AG08396 (cell line): ENCODE measurements at places on chromosomes 12 and 14.

DNA sequence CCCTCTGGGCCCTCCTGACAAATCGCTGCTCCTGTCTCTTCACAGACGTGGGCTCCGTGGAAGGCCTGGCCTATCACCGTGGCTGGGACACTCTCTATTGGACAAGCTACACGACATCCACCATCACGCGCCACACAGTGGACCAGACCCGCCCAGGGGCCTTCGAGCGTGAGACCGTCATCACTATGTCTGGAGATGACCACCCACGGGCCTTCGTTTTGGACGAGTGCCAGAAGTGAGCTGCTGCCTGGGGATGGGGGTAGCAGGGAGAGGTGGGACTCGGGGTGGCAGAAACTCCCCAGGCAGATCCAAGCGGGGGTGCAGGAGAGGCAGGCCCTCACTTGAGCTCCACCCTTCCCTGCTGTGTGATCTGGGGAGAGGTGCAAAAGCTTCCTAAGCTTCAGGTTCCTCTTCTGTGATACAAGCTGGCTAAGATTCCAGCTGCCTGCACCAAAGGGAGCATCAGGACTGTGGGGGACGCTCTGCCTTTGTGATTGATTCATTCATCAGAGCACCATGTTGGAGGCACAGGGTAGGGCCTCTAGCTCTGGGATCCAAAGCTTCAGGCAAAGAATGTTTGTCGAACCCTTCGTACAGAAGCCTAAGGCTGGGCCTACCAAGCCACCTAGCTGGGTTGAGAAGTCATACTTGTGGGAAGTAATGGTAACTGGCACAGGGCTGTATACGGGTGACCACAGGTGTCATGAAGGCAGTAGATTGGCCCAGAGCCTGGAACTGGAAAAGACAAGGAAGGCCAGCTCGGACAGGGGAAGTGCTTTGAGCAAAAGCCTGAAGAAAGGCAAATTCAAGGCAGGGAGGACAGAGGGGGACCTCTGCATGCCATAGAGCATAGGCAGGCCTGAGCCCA, 29.1 kb upstream of the NXPH4 start:
- DNase-seq: no peak

GRCh38 chr12:28799348-28799747, 349.7 kb upstream of the FAR2 start:
- no peak for DNase-seq

- no peak for DNase-seq
Observed at GRCh38 chr12:61521258-61521657, 738.9 kb upstream of the USP15 start.

DNA sequence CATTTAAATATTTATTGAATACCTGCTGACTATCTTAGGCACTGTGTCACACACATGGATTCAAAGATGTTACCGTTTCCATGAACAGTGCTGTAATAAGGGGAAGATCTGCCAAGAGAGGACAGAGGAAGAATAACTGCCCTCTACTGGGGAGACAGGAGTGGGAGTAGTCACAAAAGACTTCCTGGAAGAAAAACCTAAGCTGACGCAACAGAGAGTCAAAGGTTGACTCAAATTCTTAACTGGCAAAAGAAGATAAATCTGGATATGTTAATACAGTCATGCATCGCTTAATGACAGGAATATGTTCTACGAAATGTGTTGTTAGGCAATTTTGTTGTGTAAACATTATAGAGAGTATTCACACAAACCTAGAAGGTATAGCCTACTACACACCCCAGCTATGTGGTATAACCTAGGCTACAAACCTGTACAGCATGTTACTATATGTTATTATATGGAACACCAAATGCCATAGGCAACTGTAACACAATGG, 51.5 kb downstream of the DCAF5 start:
- DNase-seq: peak; percentile 32

DNA sequence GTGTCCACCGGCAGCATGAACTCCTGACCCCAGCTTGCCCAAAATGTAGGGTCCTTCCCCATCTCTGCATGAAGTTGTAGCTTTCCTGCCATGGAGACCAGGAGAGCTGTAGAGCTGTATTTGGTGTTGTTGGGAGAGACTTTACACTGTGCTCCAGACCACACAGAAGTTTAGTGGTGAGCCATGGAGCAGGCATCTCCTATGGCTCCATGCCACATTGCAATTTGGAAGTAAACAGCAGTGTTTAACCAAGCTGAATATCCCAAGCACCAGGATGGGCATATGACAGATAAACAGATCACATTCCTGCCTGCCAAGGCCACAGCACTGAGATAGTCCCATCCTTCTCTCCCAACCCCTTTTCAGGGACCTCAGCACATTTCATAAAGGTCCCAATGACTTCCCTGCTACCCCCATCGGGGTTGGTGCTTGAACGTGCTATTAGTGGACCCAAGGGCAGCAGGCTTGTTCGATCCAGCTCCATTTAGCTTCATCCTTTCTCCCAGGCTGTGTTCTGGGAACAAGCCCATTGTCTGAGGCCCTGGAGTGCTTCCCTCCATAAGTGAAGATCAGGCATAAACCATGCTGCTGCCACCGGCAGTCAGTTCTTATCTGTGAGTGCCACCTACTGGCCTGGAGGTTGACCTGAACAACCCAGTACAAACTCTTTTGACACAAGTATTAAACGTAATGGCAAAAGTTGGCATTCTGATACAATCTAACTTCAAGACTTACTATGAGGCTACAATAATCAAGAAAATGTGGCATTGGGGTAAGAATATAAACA, 172.3 kb upstream of the ATXN7L3B start:
- DNase-seq: peak; percentile 60

DNA sequence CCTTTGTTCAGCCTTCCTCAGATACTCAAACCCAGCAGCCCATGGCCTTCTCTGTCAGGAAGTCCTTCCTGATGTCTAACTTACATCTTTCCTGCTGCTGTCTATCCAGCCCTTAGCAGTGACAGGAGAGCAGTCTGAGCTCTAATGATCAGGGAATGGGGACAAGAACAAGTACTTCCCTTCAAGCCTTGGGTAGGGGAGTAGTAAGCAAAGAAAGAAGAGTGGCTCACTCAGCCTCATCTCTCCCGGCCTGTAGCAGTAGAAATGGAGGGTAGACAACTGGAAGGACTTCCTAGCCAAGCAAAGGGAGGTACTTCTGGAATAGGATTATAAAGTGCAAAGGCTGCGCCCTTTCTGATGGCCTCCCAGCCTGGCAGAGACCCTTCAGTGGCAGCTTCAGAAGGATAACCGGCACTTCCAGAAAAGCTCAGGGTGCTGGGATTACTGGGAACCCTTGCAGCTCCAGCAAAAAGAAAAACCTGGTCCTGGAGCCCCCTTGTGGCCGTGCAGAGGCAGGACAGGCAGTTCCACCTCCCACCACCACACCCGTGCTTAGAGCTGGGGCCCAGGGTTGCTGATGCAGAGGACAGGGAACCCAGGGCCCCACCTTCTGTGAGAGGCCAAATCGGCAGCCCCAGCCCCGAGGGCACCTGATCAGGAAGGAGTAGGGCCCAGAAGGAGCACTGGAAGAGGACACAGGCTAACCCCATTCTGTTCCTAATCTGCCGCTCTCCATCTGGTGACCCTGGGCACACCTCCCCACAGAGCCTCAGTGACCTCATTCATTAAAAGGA, 12.4 kb upstream of the SMUG1 start:
- DNase-seq: peak; percentile 81

- DNase-seq: no peak
Observed at GRCh38 chr12:76276499-76277151, 71.6 kb downstream of the BBS10 start.

- peak; percentile 25 for DNase-seq
Observed at GRCh38 chr14:77761205-77761931, 412 bp upstream of the SNW1 start.

GRCh38 chr12:47097276-47097896, 17.6 kb upstream of the AMIGO2 start:
- DNase-seq: no peak

GRCh38 chr14:66649498-66649897, 141.6 kb downstream of the GPHN start:
- DNase-seq: no peak

GRCh38 chr14:37545174-37545573, 49.9 kb downstream of the FOXA1 start:
- DNase-seq: no peak

- peak; percentile 7 for DNase-seq
Observed at GRCh38 chr12:115801871-115802270, 475.6 kb downstream of the MED13L start.

DNA sequence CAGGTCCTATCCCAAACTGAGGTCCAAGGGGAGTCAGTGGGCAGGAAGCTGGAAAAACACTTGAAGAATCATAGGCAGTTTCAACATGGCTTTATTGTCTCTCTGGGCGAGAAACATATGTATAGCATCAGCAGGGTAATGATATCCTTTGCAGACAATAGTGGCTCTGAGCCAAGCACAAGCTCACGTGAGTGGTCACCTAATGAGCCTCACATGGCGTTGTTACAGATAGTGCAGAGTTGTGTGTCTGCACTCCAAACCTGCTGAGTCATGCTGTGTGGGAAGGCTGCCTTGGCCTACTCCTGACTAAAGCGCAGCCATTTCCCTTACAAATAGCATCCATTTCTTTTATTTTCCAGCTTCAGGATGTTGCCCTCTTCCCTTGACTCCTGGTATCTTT, 105.2 kb upstream of the SYT1 start:
- peak; percentile 4 for DNase-seq

DNA sequence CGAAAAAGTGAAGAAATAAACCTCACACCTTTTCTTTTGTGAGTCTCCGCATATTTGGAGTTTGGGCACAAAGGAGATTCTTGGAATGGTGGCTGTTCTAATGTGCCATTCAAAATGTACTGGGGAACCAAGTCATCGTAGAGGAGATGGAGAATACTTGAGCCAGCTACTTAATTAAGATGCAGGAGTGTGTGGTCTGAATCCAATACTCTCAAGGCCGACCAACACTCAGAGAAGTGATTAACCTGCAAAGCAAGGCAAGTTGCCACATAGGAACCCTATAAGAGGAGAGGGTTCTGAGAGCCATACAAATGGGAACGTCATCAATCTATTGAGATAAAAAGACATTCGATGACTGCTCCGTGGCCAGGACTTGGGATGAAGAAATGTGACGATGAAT, 446.7 kb downstream of the GLT1D1 start:
- no peak for DNase-seq

DNA sequence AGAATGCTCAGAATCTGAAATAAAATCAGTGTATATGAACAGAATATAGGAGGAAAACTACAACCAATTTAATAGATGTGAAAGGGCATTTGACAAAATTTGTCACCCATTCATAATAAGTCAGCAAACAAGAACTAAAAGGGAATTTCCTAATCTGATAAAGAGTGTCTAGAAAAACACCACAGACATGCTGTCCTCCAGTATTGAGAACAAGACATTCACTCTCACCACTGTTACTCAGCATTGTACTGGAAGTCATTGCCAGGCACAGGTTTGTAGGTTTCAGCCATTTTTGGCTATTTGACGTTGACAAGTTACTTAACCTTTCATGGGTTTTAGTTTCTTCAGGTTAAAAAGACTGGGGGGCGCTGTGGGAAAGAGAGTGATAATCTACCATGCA, 13.2 kb downstream of the EIF2S1 start:
- no peak for DNase-seq

GRCh38 chr12:47740606-47741339, 15.5 kb upstream of the ENDOU start:
- no peak for DNase-seq

GRCh38 chr12:22447223-22447622, 97.1 kb downstream of the C2CD5 start:
- DNase-seq: no peak

DNA sequence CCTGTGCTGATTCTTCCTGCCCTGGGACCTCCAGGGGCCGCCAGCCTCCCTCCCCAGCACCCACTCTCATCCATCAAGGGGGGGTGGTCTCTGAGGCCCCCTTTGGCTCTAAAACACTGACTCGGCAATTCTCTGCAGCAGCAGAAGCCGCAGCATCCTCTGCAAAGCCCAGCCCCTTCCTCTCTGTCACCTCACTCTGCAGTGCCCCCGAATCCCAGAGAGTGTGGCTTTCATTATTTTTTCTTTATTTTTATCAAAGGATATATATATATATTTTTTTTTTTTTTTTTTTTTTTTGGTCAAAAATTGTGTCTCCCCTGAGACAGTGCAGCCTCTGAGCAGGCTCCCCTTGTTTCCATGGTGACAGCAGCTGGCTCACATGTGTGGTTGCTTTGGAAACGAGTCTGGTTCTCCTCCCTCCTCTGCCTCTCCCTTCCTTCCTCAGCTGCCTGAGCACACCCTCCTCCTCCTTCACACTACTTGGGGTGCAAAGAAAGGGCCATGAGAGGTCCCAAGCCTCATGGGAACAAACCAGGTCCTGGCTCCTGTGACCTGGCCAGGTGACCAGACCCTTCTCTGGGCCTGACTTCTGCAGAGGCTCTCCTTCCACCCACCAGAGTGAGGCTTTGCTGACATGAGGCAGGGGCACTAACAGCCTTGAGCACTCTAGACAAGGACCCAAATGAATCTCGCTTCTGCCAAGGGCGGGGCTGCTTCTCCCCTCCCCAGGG, 100.5 kb downstream of the LRRC74A start:
- peak; percentile 74 for DNase-seq

- no peak for DNase-seq
Observed at GRCh38 chr14:28020112-28020511, 746.5 kb upstream of the FOXG1 start.
